ENCODE measurements at places on chromosomes 5 and 9. TPM values are rescaled to one million over a fixed set of nuclear protein-coding genes. Genes with fewer than 3 reads are reported as not detected.

DNA sequence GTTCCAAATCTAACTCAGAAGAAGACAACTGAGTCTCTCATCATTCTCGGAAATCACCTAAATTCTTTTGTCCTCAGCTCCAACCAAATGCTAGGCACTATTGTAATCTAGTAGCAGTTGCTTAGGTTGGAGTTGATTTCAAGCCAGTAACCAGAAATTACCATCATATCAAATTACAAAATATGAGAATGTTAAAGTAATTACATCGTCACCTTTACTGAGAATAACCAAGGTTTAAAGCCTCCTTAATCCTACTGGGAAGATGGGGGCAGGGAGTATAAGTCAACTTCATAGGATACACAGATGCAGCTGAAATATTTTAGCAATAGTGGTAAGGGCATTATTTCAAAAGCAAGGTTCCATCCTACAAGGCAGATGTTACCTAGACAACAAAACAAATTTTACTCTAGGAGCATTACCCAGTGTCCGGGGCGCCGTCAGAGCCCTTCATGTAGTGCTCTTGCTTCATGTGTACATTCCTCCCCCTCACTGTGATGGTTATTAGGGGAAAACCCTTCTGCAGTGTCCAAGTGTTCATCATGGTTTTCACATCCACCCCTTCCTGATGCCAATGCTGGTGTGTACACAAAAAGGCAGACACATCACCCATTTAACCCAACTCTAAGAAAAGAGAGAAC lies 19.5 kb downstream of the ERAP1 start:
- DNase-seq = no peak
- H3K36me3 ChIP-seq = peaks cover 38% of the 10 kb centered on the region
- no peak overlapping the region for H3K4me3 ChIP-seq
- peaks cover 12% of the 10 kb centered on the region for H3K4me1 ChIP-seq

- H3K27me3 ChIP-seq = no peaks in the 10 kb centered on the region
- H3K36me3 ChIP-seq = peaks cover 45% of the 10 kb centered on the region
- no peak overlapping the region for H3K4me3 ChIP-seq
- no peak for DNase-seq
- no peak overlapping the region for H3K27ac ChIP-seq
Measured at GRCh38 chr9:91220491-91221135, 141.1 kb downstream of the AUH start.

DNA sequence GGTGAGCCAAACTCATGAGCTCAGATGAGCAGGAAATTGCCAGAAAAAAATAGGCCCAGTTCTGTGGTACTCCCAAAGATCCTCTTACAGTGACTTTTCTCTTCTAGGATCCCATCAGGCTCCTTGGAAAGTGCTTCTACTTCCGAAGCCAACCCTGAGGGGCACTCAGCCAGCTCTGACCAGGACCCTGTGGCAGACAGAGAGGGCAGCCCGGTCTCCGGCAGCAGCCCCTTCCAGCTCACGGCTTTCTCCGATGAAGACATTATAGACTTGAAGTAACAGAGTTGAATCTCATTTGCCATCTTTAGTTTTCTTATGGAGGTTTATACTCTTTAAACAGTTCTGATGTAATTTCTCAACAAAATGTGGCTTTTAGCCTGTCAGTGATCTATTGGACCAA lies 4.0 kb upstream of the SLC2A8 start:
- peaks cover 40% of the 10 kb centered on the region for H3K36me3 ChIP-seq
- peaks cover 15% of the 10 kb centered on the region for H3K4me1 ChIP-seq
- H3K4me3 ChIP-seq = no peak overlapping the region
- no peaks in the 10 kb centered on the region for H3K27me3 ChIP-seq

DNA sequence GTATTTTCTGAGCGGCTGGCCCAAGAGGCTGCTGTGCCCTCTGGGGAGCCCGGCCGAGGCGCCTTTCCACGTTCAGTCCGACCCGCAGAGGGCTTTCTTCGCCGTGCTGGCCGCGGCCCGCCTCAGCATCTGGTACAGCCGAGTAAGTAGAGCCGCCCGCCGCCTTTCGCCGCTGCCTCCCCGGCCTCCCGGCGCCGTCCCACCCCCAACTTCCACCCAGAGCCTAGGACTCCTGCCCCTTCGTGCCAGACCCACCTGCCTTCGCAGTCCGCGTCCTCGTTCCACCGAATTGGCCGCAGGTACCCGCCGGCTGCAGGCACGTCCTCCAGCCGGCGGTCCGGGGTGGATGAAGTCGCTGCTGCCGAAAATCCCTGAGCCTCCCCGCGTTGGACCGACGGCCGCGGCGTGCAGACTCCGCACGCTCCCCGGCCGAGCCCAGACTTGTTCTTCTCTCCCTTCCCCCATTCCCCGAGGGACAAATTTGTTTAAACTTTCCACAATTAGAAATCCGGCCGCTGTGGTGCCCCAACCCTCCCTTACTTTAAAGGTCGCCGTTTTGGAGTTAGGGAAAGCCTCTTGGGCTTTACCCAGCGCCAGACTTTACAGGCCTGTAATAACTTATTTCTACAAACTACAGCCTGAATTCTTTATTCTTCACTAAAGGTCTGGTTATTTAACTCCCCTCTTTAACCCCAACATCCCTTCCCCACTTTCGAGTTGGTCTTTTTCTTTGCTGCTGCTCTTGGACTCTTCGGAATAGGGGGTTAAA lies 589 bp downstream of the RIC1 start:
- no peaks in the 10 kb centered on the region for H3K36me3 ChIP-seq
- H3K4me3 ChIP-seq = peak overlapping the region; percentile 94
- H3K27me3 ChIP-seq = no peaks in the 10 kb centered on the region

- no peaks in the 10 kb centered on the region for H3K27me3 ChIP-seq
- peak; percentile 36 for DNase-seq
- peak overlapping the region; percentile 62 for H3K27ac ChIP-seq
- no peaks in the 10 kb centered on the region for H3K36me3 ChIP-seq
Measured at GRCh38 chr9:2816476-2817141, 27.3 kb downstream of the PUM3 start.

DNA sequence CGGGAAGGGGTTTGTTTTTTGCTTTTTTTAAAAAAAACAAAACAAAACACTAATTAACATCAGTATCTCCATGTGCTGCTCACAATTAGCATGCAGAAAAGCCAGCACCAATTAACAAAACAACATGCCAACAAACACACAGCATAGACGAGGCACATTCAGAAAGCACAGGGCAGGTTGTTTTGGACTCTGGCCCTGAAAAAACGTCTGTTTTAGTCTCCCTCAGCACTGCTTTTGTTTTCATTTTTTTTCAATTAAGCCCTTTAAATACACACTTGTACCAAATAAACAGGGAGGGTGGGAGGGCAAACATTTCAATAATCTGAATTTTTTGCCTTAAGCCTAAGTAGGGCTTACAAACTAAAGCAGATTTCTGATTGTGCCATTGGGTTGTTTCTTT lies 309.6 kb downstream of the DTWD2 start:
- DNase-seq = no peak
- H3K36me3 ChIP-seq = no peaks in the 10 kb centered on the region
- no peak overlapping the region for H3K4me3 ChIP-seq
- H3K4me1 ChIP-seq = no peaks in the 10 kb centered on the region
- H3K27me3 ChIP-seq = no peaks in the 10 kb centered on the region

DNA sequence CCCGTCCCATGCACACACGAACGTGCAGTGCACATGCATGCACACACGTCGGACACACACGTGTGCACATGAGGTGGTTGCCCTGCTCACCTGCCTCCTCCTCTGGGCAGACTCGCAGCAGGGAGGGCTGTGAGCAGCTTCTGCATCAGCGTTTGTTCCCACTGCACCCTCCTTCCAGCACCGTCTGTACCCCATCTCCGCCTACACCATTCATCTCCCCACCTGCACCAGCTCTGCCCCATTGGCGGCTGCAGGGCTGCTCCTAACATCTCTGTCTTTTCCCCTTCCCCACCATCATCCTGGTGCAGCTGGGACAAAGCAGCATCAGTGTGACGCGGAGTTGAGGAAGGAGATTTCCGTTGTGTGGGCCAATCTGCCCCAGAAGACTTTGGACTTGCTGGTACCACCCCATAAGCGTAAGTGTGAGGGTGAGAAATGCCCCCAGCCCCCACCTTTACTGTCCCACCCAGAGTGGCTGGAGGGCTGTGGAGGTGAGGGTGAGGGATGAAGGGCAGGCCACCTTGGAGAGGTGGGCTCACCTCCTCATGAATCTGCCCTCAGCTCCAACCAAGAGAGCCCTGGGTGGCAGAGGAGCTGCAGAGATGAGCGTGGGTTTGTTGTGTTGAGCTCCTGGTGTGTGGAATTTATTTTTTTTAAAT lies 234.6 kb downstream of the CACNA1B start:
- H3K27me3 ChIP-seq = no peaks in the 10 kb centered on the region
- no peaks in the 10 kb centered on the region for H3K4me1 ChIP-seq
- H3K36me3 ChIP-seq = no peaks in the 10 kb centered on the region
- DNase-seq = no peak
- no peak overlapping the region for H3K27ac ChIP-seq

- DNase-seq = no peak
- H3K4me3 ChIP-seq = no peak overlapping the region
- H3K27me3 ChIP-seq = peaks cover 3% of the 10 kb centered on the region
- no peaks in the 10 kb centered on the region for H3K36me3 ChIP-seq
Measured at GRCh38 chr9:16526380-16526779, 344.1 kb downstream of the BNC2 start.

- no peak overlapping the region for H3K4me3 ChIP-seq
- no peak overlapping the region for H3K27ac ChIP-seq
- H3K36me3 ChIP-seq = no peaks in the 10 kb centered on the region
- H3K27me3 ChIP-seq = no peaks in the 10 kb centered on the region
Measured at GRCh38 chr9:105053209-105053652, 125.3 kb upstream of the ABCA1 start.

GRCh38 chr9:107760469-107761242 lies 271.1 kb upstream of the KLF4 start:
- H3K36me3 ChIP-seq = no peaks in the 10 kb centered on the region
- DNase-seq = peak; percentile 56
- H3K27ac ChIP-seq = peak overlapping the region; percentile 41
- H3K4me1 ChIP-seq = no peaks in the 10 kb centered on the region
- no peak overlapping the region for H3K4me3 ChIP-seq

DNA sequence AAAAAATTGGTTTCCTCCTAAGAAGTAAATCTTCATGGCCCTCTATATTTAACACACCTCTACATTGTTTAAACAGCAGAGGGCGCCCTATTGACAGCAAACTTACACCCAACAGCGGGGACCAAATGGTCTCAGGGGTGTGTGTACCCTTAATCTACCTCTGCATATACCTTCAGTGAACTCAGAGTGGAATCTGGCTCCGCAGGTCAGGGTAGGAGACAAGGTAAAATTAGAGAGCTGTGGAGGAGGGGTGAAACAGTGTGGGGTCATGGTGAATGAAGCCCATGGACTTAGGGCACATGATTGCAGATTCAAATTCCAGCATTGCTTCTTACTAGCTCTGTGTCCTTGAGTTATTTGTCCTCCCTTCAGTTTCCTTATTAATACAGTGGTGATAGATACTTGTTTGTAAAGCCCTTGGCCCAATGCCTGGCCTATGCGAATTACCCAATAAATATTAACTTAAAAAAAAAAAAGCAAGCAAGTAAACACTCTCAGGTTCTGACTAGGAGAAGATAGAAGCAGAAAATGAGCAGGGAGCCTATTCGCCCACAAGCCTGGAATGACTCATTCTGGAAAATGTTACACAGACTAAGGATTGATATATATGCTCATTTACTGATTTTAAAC lies 122.9 kb downstream of the CAVIN4 start:
- DNase-seq = no peak
- no peaks in the 10 kb centered on the region for H3K36me3 ChIP-seq
- H3K27me3 ChIP-seq = no peaks in the 10 kb centered on the region

GRCh38 chr5:93145767-93146166 lies 435.3 kb downstream of the NR2F1-AS1 start:
- no peaks in the 10 kb centered on the region for H3K27me3 ChIP-seq
- no peaks in the 10 kb centered on the region for H3K4me1 ChIP-seq
- H3K27ac ChIP-seq = no peak overlapping the region
- no peak overlapping the region for H3K4me3 ChIP-seq
- no peaks in the 10 kb centered on the region for H3K36me3 ChIP-seq

- no peaks in the 10 kb centered on the region for H3K4me1 ChIP-seq
- DNase-seq = no peak
- no peak overlapping the region for H3K27ac ChIP-seq
Measured at GRCh38 chr5:6803981-6804550, 90.8 kb downstream of the TENT4A start.

DNA sequence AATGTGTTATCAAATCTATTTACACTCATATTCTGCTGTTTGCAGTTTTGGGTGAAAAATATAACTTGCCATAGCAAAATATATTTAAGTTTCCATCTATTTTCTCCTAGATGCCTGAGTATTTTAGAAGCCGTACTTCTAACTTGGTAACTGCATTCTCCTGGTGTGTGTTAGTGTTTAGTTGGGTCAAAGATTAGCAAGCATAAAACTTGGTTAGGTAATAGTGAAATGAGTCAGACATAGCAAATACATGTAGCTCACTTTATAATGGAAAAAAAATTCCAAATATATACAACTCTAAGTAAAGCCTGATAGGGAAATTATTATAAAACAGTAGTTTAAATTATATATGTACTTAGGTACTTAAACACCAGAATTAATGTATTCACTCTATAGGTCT lies 640.7 kb upstream of the ST8SIA4 start:
- no peak for DNase-seq
- H3K4me3 ChIP-seq = no peak overlapping the region
- no peaks in the 10 kb centered on the region for H3K36me3 ChIP-seq
- no peaks in the 10 kb centered on the region for H3K4me1 ChIP-seq
- H3K27me3 ChIP-seq = no peaks in the 10 kb centered on the region

DNA sequence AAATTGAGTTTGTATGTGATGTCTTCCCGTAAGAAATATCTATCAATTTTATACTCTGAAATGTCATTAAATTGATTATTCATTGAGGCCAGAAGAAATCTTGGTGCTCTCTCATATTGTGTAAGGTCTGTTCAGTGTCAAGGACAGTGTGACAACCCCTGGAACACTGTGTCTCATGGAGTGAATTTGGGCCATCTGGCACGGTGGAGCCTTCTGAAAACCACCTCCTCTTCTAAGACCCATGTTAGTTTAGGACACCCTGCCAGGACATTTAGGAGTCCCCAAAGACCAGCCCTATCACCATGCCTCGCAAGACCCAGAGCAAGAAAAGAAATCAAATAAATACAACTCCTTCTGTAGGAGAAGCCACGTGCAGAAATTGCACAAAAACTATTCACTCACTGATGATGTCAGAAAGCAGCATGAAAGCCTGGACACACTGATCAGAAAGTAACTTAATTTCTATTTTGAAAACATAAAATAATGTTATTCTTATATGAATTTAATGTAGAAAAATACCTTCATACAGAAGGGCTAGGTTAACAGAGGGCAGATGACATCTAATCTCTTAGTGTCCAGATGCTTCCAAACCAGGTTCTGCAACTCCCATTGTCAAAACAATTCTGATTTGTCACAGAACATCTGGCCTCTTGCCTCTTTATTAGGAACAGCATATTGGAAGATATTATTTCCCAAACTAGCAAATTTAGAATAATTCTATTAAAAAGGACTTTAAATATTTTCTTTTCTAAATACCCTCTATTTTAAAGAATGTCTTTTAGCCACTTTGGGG lies 298.8 kb downstream of the NR2F1-AS1 start:
- H3K4me3 ChIP-seq = no peak overlapping the region
- DNase-seq = peak; percentile 39
- peaks cover 4% of the 10 kb centered on the region for H3K4me1 ChIP-seq
- no peak overlapping the region for H3K27ac ChIP-seq

DNM1 gene
- total RNA-seq = 8.7 TPM

FABP6 gene
- total RNA-seq = 3.9 TPM

SLC6A19 gene
- not detected for total RNA-seq

WNK2 gene
- 204 TPM for total RNA-seq

CAMK4 gene
- total RNA-seq = 0.16 TPM

NR4A3 gene
- total RNA-seq = 7.1 TPM

CCNI2 gene
- total RNA-seq = not detected

PCDHB14 gene
- 5.7 TPM for total RNA-seq

TEX48 gene
- not detected for total RNA-seq
